Activated naive CD8-positive, alpha-beta T cell treated with anti-CD3 and anti-CD28 coated beads for 36 hours (primary cell): ENCODE measurements at places on chromosomes 2 and 18. TPM values are rescaled to one million over a fixed set of nuclear protein-coding genes. Genes with fewer than 3 reads are reported as not detected.
A peak's percentile ranks its signal among the peaks of the same experiment; 100 is the strongest.

LIMS2 gene
- 14.6 TPM for total RNA-seq

DNA sequence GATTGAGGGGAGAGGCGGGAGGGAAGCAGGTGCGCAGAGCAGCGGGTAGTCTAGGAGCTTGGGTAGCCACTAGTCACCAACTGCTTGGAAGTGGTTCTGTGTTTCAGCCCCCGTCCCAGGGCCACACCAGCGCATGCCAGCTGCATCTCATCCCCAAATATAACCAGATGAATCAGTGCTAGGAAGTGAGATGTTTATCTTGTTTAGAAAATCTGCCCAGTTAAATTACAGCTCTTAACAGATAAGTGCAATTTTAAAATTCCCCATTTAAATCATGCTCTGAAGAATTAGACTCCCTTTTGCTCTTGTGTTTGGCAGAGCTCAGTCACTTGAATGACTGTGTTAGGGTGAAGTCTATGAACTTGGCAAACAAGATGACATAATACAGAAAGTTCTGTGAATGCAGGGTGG, 193.8 kb downstream of the SEPTIN10 start:
- no peak overlapping the region for H3K27ac ChIP-seq
- H3K36me3 ChIP-seq: no peaks in the 10 kb centered on the region
- no peak for DNase-seq
- H3K27me3 ChIP-seq: no peaks in the 10 kb centered on the region
- H3K4me1 ChIP-seq: no peaks in the 10 kb centered on the region

GRCh38 chr18:27226556-27227075, 41.5 kb upstream of the CHST9 start:
- no peaks in the 10 kb centered on the region for H3K27me3 ChIP-seq
- H3K4me3 ChIP-seq: no peak overlapping the region
- no peaks in the 10 kb centered on the region for H3K36me3 ChIP-seq
- H3K4me1 ChIP-seq: no peaks in the 10 kb centered on the region
- no peak for DNase-seq

CARF gene
- total RNA-seq: 3.5 TPM

GRCh38 chr2:47076586-47077441, 78.3 kb downstream of the STPG4 start:
- no peak overlapping the region for H3K4me3 ChIP-seq
- no peak overlapping the region for H3K27ac ChIP-seq
- peaks cover 6% of the 10 kb centered on the region for H3K36me3 ChIP-seq

DNA sequence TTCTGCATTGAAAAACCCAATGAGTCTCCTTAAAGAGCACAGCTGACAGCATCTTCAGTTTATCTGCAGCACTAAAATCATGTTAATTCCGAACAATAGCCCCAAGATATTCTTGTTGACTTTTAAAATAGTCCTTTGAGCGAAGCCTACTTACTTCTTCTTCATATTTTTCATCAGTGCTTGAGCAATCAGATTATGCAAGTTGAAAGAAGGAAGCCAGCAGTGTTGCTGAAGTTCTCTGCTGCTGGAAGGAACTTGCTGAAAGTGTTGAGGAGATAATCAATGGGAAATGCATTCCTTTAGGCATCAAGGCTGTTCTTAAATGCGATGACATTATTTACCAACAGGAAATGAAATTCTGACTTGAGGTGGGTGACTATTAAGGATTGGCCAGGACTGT, 105.9 kb upstream of the SNTG2 start:
- H3K27ac ChIP-seq: no peak overlapping the region
- no peak overlapping the region for H3K4me3 ChIP-seq
- peaks cover 14% of the 10 kb centered on the region for H3K27me3 ChIP-seq

GRCh38 chr2:165913636-165914035, 39.9 kb downstream of the TTC21B start:
- peaks cover 16% of the 10 kb centered on the region for H3K36me3 ChIP-seq
- no peak overlapping the region for H3K4me3 ChIP-seq
- H3K27me3 ChIP-seq: no peaks in the 10 kb centered on the region

DNA sequence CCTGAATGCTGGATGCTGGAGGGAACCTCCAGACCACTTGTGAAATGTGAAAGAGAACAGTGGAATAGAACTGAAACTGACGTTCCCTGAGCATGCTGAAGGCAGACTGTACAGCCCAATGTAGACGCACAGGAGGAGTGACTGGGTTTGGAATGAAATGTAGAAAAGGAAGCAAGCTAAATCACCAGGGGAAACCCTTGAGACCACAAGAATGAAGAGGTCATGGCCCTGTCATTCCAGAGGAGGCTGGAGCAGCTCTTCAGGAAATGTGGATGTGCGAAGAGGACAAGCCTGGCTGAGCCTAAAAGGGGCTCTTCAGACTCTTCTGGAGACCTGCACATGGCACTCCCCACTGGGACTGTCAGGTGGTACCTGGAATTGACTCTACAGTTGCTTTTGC, 118.5 kb upstream of the ALPP start:
- H3K27ac ChIP-seq: no peak overlapping the region
- H3K4me1 ChIP-seq: no peaks in the 10 kb centered on the region
- H3K27me3 ChIP-seq: no peaks in the 10 kb centered on the region
- no peak for DNase-seq

RTP5 gene
- total RNA-seq: 0.20 TPM

KLHL29 gene
- 1.5 TPM for total RNA-seq

DNA sequence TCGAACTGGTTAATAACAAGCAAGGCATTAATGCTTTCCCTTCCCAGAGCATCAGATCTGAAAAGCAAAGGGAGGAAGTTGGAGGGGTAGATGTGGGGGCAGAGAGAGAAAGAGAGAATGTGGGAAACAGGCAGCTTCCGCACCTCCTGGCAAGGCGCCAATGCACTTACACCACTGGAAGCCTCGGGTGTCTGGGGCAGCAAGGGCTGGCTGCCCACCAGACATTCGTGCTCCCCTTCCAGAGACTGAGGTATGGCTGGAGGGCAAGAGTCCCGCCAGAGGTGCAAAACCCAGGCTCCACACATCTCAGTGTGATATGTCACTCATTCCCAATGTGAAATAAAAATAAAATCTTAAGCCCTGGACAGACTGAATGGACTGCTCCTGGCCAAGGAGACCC, 46.4 kb downstream of the TEX51 start:
- H3K27ac ChIP-seq: no peak overlapping the region
- no peaks in the 10 kb centered on the region for H3K36me3 ChIP-seq
- no peak for DNase-seq
- peaks cover 23% of the 10 kb centered on the region for H3K27me3 ChIP-seq
- H3K4me3 ChIP-seq: no peak overlapping the region
- peaks cover 4% of the 10 kb centered on the region for H3K4me1 ChIP-seq

DNA sequence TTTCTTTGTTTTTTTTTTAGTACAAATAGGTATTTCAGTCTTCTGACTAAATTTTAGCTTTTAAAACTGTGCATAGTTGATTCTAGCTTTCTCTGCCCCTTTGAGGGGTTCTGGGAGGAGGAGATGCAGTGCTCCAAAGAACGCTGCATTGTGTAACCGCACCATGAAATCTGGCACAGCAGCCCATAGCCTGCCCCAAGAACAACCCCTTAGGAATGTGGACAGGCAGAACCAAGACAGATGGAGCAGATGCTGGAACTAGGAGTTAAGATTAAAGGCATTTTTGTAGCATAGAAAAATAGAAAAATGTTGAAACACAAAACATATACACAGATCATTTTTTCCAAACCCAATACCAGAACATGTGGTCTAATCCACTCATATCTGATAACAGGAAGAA, 187.5 kb downstream of the SCG2 start:
- no peak overlapping the region for H3K4me3 ChIP-seq
- H3K27ac ChIP-seq: no peak overlapping the region
- no peak for DNase-seq
- no peaks in the 10 kb centered on the region for H3K4me1 ChIP-seq
- H3K36me3 ChIP-seq: no peaks in the 10 kb centered on the region

- H3K27ac ChIP-seq: no peak overlapping the region
- H3K36me3 ChIP-seq: no peaks in the 10 kb centered on the region
- DNase-seq: no peak
- no peaks in the 10 kb centered on the region for H3K27me3 ChIP-seq
These were observed 33.7 kb downstream of the DYSF start for GRCh38 chr2:71486881-71487640.

GRCh38 chr2:173221937-173222594, 132.6 kb upstream of the CDCA7 start:
- DNase-seq: no peak
- H3K27ac ChIP-seq: no peak overlapping the region
- H3K36me3 ChIP-seq: no peaks in the 10 kb centered on the region
- no peaks in the 10 kb centered on the region for H3K27me3 ChIP-seq

- no peaks in the 10 kb centered on the region for H3K27me3 ChIP-seq
- H3K36me3 ChIP-seq: no peaks in the 10 kb centered on the region
- DNase-seq: no peak
- no peak overlapping the region for H3K27ac ChIP-seq
- no peak overlapping the region for H3K4me3 ChIP-seq
- no peaks in the 10 kb centered on the region for H3K4me1 ChIP-seq
These were observed 888.4 kb downstream of the TRIB2 start for GRCh38 chr2:13604951-13605661.

ELAC1 gene
- total RNA-seq: 11.2 TPM

- H3K27ac ChIP-seq: no peak overlapping the region
- no peak for DNase-seq
- no peaks in the 10 kb centered on the region for H3K27me3 ChIP-seq
- no peaks in the 10 kb centered on the region for H3K4me1 ChIP-seq
These were observed 97.9 kb upstream of the CYRIA start for GRCh38 chr2:16763493-16763899.

GRCh38 chr2:16709769-16710168, 44.1 kb upstream of the CYRIA start:
- H3K4me3 ChIP-seq: no peak overlapping the region
- H3K4me1 ChIP-seq: no peaks in the 10 kb centered on the region
- no peak for DNase-seq
- no peaks in the 10 kb centered on the region for H3K36me3 ChIP-seq
- peaks cover 11% of the 10 kb centered on the region for H3K27me3 ChIP-seq

PLA2R1 gene
- not detected for total RNA-seq

SPIRE1 gene
- 4.6 TPM for total RNA-seq

- no peak overlapping the region for H3K27ac ChIP-seq
- H3K4me3 ChIP-seq: no peak overlapping the region
- no peaks in the 10 kb centered on the region for H3K36me3 ChIP-seq
- no peaks in the 10 kb centered on the region for H3K27me3 ChIP-seq
- no peak for DNase-seq
These were observed 239.5 kb upstream of the COL3A1 start for GRCh38 chr2:188734691-188735090.

DNA sequence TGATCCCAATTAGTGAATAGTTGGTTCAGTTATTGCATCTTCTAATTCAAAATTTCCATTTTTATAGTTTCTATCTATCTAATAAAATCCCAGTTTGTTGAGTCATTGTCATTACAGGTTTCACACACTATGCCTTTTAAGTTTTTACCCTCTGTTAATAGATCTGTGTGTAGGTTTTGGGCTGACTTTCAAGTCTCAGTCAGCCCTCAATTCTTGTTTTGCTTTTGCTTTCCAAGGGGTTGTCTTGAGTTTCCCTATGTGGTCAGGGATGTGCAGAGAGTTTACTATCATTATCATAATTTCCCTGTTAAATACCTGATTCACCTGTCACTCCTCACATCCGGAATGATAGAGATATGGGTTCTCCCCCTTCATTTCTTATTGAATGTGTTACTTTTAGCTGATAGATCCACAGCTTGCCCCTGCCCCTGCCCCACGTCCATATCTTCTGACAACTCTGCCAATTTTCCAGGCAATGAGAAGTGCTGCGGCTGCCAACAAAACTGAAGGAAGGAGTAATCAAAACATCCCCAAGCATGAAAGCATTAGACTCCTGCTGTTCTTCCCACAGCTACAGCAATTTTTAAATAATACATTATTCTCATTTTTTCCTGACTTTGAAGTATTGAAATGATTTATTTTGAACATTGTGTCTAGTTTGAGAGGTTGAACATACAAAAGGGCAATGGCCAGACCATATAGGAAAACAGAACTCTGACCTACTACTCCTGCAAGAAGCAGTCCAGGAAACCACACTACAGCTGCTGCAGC, 1064.8 kb downstream of the SUCLG1 start:
- H3K36me3 ChIP-seq: no peaks in the 10 kb centered on the region
- H3K4me1 ChIP-seq: no peaks in the 10 kb centered on the region
- no peak overlapping the region for H3K4me3 ChIP-seq
- no peak overlapping the region for H3K27ac ChIP-seq

- peaks cover 3% of the 10 kb centered on the region for H3K27me3 ChIP-seq
- no peak for DNase-seq
- no peaks in the 10 kb centered on the region for H3K36me3 ChIP-seq
- H3K27ac ChIP-seq: no peak overlapping the region
- no peaks in the 10 kb centered on the region for H3K4me1 ChIP-seq
- no peak overlapping the region for H3K4me3 ChIP-seq
These were observed 10.1 kb downstream of the MBOAT2 start for GRCh38 chr2:8993196-8993901.

DNA sequence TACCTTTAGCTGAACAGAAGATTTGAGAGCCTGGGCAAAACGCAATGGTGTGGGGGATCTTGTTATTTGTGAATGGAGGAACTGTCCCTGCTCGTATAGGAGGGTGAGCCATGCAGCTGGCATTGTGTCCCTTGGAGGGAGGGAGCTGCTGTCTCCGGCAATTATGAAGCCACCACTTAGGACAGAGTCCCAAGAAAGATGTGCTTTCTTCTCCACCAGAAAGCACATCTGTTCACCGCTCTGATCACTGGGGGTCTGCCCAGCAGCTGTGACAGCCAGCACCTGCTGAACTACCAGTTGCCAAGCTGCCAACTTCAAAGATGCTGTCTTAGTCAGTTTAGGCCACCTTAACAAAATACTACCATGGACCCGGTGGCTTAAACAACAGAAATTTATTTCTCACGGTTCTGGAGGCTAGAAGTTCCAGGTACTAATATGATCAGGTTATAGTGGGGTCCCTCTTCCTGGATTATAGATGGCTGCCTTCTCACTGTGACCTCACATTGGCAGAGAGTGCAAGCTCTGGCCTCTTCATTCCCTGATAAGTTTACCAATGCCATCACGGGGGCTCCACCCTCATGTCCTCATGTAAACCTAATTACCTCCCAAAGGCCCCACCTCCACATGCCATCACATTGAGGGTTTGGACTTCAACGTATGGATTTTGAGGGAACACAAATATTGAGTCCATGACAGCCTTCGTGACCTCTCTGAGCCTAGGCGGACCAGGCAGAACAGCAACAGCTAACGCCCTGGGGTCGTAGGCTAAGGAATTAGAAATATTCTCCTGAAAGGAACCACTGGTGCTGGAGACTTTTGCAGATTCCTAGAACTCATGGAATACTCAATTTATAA, 148.3 kb downstream of the RHBDD1 start:
- H3K27ac ChIP-seq: peak overlapping the region; percentile 52
- H3K4me3 ChIP-seq: no peak overlapping the region
- H3K27me3 ChIP-seq: no peaks in the 10 kb centered on the region

- no peak overlapping the region for H3K4me3 ChIP-seq
- DNase-seq: no peak
- no peak overlapping the region for H3K27ac ChIP-seq
- H3K27me3 ChIP-seq: no peaks in the 10 kb centered on the region
- no peaks in the 10 kb centered on the region for H3K36me3 ChIP-seq
These were observed 671.0 kb upstream of the SOX11 start for GRCh38 chr2:5021136-5021535.
